IPS DF 6.9 (cell line): ENCODE measurements at places on chromosomes 11 and 22.
A peak's percentile ranks its signal among the peaks of the same experiment; 100 is the strongest.

DNA sequence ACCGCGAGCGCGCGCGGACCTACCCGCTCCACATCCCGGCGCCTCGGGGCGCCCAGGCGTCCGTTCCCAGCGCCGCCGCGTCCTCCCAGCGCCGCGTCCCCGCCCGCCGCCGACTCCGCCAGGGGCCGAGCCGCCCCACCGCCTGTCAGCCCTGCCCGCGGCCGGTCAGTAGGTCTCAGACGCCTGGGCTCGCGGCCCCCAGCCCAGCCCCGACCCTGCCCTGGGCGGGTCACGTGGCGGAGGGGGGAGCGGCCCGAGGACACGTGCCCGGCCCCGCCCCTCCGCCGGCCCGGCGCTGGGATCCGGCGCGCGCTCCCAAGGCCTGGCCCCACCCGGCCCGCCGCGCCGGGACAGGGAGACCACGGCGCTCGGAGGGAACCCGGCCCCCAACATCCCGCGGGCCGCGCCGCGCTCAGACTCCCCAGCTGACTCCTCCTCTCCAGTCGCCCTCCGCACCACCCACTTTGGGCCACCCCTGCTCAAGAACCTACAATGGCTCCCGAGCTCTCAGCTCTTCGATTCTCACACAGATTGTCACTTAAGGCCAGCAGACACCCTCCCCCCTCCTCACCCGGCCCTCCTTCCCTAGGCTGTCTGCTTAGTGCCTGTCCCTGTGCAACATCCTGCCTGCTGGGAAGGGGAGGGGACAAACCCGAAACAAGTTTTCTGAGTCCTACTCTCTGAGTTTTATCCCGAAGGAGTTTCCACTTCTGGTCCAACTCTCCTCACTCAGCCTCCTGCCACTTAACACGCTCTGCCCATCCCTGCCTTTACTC is at the start of gene RAB3IL1:
Gene RAB3IL1, minus strand, starts transcription at position 233 of the 776 bp plus-strand sequence. Its CDS starts 199 bp downstream, at position 34.
- no peaks in the 10 kb centered on the region; the same call in 1 of the 2 replicates for H3K4me1 ChIP-seq
- H3K27ac ChIP-seq, result no peak within 1 kb of the TSS
- H3K36me3 ChIP-seq, result no peaks in the 10 kb centered on the region
- DNase-seq, result no peak
- peak within 1 kb of the TSS; percentile 44; the same call in 1 of the 2 replicates for H3K4me3 ChIP-seq

DNA sequence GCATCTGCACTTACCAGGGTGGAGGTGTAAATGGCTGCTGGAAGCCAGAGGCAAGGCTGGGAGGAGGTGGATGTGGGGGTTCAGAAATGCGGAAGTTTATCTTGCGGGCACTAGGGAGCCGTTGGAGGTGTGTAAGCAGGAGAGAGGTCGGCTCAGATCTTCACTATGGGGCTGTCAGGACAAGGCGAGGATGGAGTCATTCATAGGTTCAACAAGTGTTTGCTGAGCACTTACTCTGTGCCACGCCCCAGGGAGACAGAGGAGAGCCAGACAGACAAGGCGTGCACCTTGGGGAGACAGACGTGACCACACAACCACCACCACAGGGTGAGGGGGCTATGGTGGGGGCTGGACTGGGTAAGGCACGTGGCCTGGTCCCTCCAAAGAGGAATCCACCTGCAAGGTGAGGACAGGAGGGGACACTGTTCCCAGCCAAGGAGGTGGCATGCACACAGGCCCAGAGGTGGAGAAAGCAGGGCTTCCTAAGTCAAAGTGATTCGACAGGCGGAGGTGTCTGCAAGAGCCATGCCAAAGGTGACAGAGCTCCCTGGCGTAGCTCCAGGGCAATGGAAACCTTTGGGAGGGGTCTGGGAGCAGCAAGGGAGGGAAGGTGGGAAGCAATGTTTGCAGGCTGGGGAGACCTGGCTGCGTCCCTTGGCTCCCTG is 30.8 kb upstream of the TCF20 start:
- no peaks in the 10 kb centered on the region for H3K27me3 ChIP-seq
- DNase-seq, result no peak
- H3K4me1 ChIP-seq, result peaks cover 29% of the 10 kb centered on the region
- no peaks in the 10 kb centered on the region; the same call in 1 of the 2 replicates for H3K36me3 ChIP-seq

DNA sequence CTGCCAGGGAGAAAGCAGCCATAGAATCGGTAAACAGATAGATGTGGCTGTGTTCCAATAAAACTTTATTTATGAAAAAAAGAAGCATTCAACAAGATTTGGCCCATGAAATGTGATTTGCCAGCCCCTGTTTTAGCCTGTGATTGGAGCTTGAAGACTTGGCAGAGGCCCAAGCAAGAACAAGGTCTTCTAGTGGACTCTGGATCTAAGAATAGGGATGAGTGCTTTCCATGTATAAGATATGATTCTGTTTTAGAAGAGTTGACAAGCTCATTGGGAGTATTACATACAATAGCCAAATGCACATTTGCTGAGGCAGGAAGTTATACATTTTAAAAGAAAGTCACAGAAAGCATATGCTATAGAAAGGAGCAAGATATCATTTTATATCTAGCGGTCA is 175.6 kb upstream of the LUZP2 start:
- DNase-seq, result no peak
- H3K36me3 ChIP-seq, result no peaks in the 10 kb centered on the region
- no peaks in the 10 kb centered on the region for H3K27me3 ChIP-seq
- H3K27ac ChIP-seq, result no peak overlapping the region
- no peaks in the 10 kb centered on the region for H3K4me1 ChIP-seq
- no peak overlapping the region for H3K4me3 ChIP-seq

- peaks cover 18% of the 10 kb centered on the region for H3K4me1 ChIP-seq
- peak; percentile 64 for DNase-seq
- H3K36me3 ChIP-seq, result no peaks in the 10 kb centered on the region
- H3K27ac ChIP-seq, result no peak overlapping the region
These were observed 21.7 kb downstream of the TPST2 start for GRCh38 chr22:26568207-26568706.

GRCh38 chr11:125211191-125211947 is 46.8 kb downstream of the PKNOX2 start:
- no peaks in the 10 kb centered on the region for H3K36me3 ChIP-seq
- no peak overlapping the region for H3K27ac ChIP-seq
- H3K4me1 ChIP-seq, result peaks cover 10% of the 10 kb centered on the region
- DNase-seq, result no peak
- no peak overlapping the region for H3K4me3 ChIP-seq
- no peaks in the 10 kb centered on the region for H3K27me3 ChIP-seq

- no peaks in the 10 kb centered on the region for H3K27me3 ChIP-seq
- no peak overlapping the region for H3K4me3 ChIP-seq
- H3K36me3 ChIP-seq, result peaks cover 8% of the 10 kb centered on the region; the same call in 1 of the 2 replicates
- H3K27ac ChIP-seq, result no peak overlapping the region
These were observed 11.3 kb downstream of the SHANK2 start for GRCh38 chr11:71240865-71241691.

GRCh38 chr11:11504071-11504470 is 117.7 kb downstream of the GALNT18 start:
- no peak overlapping the region for H3K27ac ChIP-seq
- H3K27me3 ChIP-seq, result no peaks in the 10 kb centered on the region
- H3K4me3 ChIP-seq, result no peak overlapping the region
- H3K4me1 ChIP-seq, result peaks cover 2% of the 10 kb centered on the region; the same call in 1 of the 2 replicates
- no peak for DNase-seq

DNA sequence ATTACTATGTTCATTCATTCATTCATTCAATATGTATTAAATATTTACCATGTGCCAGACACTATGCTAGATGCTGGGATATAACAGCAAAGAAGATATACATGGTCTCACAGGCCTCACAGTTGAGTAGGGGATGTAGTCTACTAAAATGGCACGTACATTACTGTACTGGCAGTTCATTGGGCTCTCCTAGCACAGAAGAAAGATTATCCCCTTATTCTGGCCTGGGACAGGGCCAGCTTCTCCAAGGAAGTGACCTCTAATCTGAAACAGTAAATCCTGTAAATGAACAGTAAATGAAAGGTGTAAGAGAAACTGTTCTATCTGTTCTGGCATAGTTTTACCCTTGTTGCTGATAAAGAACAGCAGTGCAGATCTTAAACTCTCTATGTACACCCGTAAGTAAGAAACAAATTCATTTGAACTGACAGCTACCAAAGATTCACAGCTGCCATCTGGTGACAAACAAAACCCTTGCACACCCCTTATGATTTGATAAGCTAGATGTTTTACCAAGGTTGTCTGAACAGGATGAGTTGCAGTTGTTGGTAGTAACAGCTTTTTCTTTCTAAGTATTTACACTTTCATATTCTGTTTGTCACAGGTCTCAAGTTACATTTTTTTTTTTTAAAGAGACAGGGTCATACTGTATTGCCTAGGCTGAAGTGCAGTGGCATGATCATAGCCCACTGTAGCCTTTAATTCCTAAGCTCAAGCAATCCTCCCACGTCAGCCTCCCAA is 263.1 kb downstream of the TMEM135 start:
- H3K27me3 ChIP-seq, result no peaks in the 10 kb centered on the region
- H3K4me1 ChIP-seq, result no peaks in the 10 kb centered on the region; the same call in 1 of the 2 replicates
- H3K4me3 ChIP-seq, result no peak overlapping the region
- no peaks in the 10 kb centered on the region for H3K36me3 ChIP-seq

- H3K4me3 ChIP-seq, result no peak overlapping the region
- H3K27me3 ChIP-seq, result no peaks in the 10 kb centered on the region
- no peak overlapping the region for H3K27ac ChIP-seq
- no peaks in the 10 kb centered on the region for H3K36me3 ChIP-seq
- no peaks in the 10 kb centered on the region for H3K4me1 ChIP-seq
These were observed 79.8 kb upstream of the GRK3 start for GRCh38 chr22:25484521-25485315.

DNA sequence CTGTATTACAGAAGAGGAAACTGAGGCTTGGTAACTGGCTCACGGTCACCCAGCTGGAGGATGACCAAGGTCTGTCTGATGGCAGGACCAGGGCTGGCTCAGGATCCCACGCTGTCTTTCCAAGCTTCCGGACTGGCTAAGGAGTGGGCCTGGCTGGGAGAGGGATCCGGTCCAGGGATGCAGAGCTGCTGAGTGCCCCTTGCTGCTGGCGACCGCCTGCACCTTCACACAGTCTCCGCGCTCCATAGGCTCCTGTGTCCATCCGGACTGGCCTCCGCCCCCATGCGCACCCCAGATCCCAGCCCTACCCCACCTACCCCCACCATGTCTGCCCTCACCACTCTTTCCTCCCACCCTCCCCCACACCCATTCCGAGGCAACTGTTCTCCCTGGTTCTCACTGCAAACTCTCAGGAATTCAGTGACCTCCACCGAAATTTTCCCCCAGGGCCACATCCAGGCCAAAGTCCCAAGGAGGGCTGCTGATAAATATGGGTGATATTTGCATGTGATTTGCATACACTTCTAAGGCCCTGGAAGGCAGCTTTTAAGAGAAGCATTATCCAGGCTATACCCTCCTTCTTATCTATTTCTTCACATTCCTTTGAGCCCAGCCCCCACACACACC is 48.5 kb upstream of the SLC35C1 start:
- H3K36me3 ChIP-seq, result no peaks in the 10 kb centered on the region
- no peak for DNase-seq
- peaks cover 2% of the 10 kb centered on the region for H3K4me1 ChIP-seq
- H3K27me3 ChIP-seq, result no peaks in the 10 kb centered on the region
- H3K27ac ChIP-seq, result no peak overlapping the region

GRCh38 chr11:132202621-132203020 is 832.2 kb downstream of the NTM start:
- no peak overlapping the region for H3K4me3 ChIP-seq
- no peaks in the 10 kb centered on the region for H3K27me3 ChIP-seq
- no peaks in the 10 kb centered on the region for H3K4me1 ChIP-seq
- H3K27ac ChIP-seq, result no peak overlapping the region

DNA sequence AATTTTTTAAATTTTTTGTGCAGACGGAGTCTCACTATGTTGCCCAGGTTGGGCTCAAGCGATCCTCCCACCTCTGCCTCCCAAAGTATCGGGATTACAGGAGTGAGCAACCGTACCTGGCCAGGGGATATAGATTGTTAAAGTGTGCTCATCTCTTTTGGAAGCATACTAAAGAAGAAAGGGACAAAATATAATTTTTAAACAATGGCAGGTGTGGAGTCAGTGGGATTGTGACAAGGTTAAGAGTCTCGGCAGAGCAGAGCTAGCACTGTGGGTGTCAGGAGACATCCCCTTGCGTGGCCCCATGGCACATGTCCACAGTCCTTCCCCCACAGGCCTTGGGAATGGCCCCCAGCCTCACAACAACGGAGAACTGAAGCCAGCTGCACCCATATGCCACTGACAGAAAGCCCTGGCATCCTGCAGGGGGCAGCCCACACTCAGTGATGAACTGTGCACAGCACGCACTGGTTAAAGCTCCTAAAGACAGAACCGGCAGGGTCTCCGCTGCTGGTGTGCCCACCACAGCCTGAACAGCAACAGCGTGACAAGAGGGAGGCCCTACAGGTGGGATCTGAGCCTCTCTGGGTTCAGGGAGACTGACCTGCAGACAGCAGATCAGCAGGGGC is 29.9 kb downstream of the SERPIND1 start:
- no peak overlapping the region for H3K4me3 ChIP-seq
- H3K27ac ChIP-seq, result no peak overlapping the region
- H3K27me3 ChIP-seq, result no peaks in the 10 kb centered on the region
- H3K36me3 ChIP-seq, result peaks cover 3% of the 10 kb centered on the region

DNA sequence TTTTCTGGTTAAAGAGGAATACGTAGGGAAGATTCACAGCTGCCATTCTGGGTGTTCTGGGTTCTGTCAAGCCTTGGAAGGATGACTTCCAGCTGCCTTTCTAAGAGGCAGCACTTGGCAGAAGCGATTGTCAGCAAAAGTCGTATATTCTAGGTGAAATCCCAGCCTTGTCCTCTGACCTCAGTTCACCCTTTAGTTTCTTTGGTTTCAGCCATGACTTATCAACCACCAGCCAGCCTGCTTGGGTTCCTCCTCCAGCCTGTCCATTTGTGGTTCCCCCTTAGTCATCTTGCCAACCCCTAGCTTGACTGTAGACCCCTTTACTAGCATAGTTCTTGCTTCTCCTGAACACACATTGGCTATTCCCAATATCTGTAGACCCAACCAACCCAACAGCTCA is 102.3 kb upstream of the CD44 start:
- DNase-seq, result no peak
- no peaks in the 10 kb centered on the region for H3K4me1 ChIP-seq
- H3K4me3 ChIP-seq, result no peak overlapping the region

DNA sequence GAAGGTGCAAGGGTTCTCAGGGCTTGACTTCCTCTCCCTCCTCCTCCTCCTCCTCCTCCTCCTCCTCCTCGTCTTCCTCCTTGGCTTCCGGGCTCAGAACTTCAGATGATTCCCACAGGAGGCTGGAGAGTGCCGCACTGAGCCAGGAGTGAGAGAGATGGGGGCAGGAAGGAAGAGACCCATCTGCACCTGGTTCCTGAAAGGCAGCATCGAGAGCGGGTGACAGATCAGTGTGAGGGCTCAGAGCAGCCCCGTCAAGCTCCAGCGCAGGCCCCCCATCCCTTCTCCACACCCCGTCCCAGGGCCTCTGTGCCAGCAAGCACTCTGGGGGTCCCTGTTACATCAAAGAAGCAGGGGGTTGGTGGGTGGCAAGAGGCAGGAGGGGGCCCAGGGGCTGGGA is 51.5 kb downstream of the ELFN2 start:
- H3K36me3 ChIP-seq, result no peaks in the 10 kb centered on the region
- no peaks in the 10 kb centered on the region for H3K27me3 ChIP-seq
- no peaks in the 10 kb centered on the region; the same call in 1 of the 2 replicates for H3K4me1 ChIP-seq
- DNase-seq, result no peak
- H3K4me3 ChIP-seq, result no peak overlapping the region

- H3K36me3 ChIP-seq, result peaks cover 20% of the 10 kb centered on the region
- peak overlapping the region; percentile 5 for H3K27ac ChIP-seq
These were observed 58.3 kb downstream of the MYH9 start for GRCh38 chr22:36329254-36330078.
